T-helper 2 cell (primary cell): ENCODE measurements at places on chromosomes 7 and 10.

DNA sequence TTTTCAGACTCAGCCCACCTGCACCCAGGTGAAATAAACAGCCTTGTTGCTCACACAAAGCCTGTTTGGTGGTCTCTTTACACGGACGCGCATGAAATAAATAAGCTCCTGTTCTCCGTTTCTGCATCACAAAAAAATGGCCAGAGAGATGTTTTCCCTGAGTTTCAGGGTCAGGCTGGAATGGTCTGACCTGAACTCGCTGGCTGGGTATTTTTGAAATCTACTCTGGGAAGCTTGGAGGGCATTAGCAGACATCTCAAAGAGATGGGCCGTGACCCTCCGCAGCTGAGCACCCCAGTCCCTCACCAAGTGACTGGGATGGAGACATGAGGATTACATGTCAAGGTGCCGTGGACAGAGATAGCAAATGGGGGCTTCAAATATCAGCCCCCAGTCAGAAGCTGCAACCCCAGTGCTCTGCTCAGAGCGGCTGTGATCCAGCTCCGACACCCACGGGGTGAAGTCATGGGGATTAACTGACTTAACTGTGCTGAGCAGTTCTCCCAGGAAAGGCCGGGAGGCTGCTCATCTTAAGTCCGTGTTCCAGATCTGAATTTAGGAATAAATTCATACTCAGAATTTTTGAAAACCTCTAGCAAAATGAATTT is 22.3 kb downstream of the CALML5 start:
- no peak for DNase-seq

- no peak for DNase-seq
These were observed 5.3 kb downstream of the FRMD4A start for GRCh38 chr10:14325325-14325955.

GRCh38 chr7:107274506-107274905 is 105.7 kb downstream of the HBP1 start:
- no peak for DNase-seq

- peak; percentile 51 for DNase-seq
These were observed 85.4 kb downstream of the AKR1D1 start for GRCh38 chr7:138161600-138162081.

- DNase-seq = no peak
These were observed 38.2 kb downstream of the SEMA3E start for GRCh38 chr7:83610649-83611304.

DNA sequence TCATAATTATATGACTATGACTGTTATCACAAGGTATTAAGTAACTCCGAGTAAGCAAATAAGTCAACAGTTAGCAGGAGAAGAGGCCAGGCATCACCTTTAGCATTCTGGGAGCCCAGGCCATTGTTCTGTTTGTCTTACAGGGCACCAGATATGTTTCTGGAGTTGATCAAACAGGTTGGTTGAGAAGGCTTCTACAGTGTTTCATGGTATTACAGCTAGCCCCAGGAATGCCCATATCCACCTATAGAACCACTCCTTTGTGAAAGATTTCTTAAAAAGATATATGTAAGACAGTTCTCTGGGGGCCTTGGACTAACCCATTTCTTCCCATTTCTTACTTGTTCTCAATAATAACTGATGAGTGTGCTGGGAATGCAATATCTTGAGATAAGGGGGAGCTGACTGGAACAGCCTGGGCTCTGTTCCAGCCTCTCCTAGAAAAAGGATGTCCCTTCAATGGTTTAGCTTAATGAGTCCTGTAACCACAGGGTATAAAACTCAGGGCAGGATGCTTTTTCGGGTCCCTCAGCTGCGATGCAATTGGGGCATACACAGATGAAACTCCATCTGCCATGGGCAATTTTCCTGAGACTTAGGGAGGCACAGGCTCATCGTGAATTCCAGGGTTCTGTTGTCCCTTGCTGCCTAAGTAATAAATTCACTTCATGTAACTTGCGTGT is 286.4 kb downstream of the BAMBI start:
- no peak for DNase-seq

DNA sequence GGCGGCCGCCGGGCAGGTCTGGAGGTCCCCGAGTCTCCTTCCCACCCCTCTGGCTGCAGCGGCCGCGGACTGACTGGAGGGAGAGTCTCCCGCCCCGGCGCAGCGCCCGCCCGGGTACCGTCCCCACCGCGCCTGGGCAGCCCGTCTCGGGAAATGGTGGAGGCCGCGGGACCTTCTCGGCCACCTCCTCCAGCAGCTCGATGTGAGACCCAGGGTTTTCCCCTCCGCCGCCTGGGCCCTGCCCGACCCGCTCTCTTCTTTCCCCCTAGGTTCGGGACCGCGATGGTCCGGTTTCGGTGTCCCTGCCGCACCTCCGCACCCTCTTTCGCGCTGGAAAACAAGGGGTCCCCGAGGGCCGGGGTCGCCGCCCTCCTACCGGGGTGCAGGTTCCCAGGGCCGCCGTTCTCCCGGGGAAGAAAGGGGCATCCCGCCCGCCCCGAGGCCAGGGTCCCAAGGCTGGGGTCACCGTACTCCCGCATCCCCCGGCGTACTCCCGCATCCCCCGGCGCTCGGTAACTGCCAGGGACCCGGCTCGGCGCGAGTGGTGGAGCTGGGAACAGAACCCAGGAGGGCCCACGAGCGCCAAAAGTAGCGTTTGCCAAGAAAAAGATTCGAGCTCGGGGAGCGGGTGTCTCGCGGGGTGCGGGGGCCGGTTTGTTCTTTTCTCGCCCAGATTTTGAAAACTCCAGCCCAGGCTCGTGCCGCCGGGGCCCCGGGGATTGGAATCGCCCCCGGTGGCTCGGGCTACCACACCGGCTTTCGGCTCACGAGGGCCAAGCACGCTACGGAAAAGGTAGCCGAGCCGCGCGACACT is 3.4 kb downstream of the TNRC18 start:
- no peak for DNase-seq

DNA sequence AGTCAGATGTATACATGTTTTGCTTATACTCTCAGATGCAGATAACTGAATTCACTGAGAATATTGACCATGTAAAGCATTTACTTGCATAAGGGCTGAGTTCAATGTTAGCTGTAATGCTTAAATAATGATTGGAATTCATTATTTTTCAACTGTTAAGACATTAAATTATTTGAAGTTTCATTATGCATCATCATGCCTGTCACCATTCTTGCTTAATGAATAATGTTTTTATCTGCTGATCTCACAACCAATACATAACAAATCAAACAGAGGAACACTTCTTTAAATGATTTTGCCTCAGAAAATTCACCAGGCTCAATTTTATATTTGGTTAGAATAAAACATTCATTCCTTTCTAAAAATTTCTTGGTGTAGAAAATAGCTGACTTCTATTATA is 233.4 kb downstream of the GPR37 start:
- no peak for DNase-seq

GRCh38 chr7:10469476-10469875 is 504.2 kb upstream of the PHF14 start:
- no peak for DNase-seq

GRCh38 chr7:100444311-100445278 is 8.3 kb upstream of the PPP1R35 start:
- DNase-seq = no peak

GRCh38 chr10:127926455-127926854 is 19.6 kb downstream of the PTPRE start:
- DNase-seq = no peak

GRCh38 chr7:47361746-47362215 is 220.1 kb downstream of the TNS3 start:
- no peak for DNase-seq

GRCh38 chr7:140685407-140686087 is 11.0 kb upstream of the NDUFB2 start:
- DNase-seq = no peak

GRCh38 chr7:34844406-34844805 is 186.4 kb downstream of the NPSR1 start:
- no peak for DNase-seq

GRCh38 chr10:107081644-107082043 is 82.9 kb downstream of the SORCS1 start:
- no peak for DNase-seq

DNA sequence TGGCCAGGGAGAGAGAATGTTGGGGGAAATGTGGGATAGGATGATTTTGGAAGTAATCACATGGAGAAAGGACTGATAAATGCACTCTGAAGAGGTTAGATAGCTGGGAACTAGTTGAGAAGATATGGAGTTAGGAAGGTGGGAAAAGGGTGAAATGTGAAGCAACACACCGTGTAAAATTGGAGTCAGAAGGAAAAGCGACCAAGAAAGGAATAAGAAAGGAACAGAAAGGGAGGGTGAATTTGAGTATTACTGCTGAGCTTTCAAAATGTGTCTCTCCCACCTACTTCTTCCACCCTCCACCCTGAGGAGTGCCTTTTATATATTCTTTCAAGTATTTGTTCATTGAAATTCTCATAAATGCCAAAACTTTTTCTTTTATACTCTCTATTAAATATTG is 171.8 kb downstream of the BMPER start:
- DNase-seq = no peak

GRCh38 chr7:110568388-110568787 is 522.5 kb upstream of the LRRN3 start:
- no peak for DNase-seq

DNA sequence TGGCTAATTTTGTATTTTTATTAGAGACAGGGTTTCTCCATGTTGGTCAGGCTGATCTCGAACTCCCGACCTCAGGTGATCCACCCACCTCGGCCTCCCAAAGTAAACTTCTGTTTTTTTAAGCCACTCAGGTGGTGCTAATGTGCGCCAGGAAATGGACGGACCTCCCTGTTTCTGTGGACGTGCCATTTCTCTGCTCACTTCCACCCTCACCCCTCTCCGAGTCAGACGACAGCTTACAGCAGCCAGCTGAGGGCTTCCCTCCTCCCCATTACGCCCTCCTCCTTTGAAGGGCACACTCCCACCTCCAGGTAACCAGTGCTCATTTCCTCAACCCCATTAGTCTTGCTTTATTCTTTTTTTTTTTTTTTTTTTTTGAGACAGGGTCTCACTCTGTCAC is 41.7 kb upstream of the EZH2 start:
- DNase-seq = no peak

GRCh38 chr7:65390588-65390987 is 16.9 kb downstream of the ZNF92 start:
- no peak for DNase-seq

GRCh38 chr7:16397501-16398145 is 23.7 kb downstream of the CRPPA start:
- no peak for DNase-seq

DNA sequence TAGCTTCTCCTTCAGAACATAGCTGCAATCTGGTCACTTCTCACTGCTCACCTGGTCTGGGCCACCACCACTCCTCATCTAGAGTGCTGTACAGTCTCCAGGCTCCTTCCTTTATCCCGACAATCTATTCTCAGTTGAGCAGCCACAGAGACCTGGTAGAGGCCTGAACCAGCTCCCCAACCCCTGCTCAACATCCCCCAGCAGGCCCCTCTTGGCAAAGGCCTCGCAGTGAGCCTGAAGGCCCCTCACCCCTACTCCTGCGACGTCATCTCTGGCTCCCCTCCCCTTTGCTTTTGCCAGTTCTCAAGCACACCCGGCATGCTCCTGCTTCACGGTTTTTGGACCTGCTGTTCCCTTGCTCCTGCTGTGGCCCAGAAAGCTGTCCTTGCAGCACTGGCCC is 113.9 kb downstream of the ARHGAP22 start:
- DNase-seq = no peak

GRCh38 chr7:19051767-19052375 is 65.6 kb downstream of the TWIST1 start:
- DNase-seq = no peak

GRCh38 chr10:49356181-49356580 is 39.7 kb downstream of the DRGX start:
- no peak for DNase-seq

DNA sequence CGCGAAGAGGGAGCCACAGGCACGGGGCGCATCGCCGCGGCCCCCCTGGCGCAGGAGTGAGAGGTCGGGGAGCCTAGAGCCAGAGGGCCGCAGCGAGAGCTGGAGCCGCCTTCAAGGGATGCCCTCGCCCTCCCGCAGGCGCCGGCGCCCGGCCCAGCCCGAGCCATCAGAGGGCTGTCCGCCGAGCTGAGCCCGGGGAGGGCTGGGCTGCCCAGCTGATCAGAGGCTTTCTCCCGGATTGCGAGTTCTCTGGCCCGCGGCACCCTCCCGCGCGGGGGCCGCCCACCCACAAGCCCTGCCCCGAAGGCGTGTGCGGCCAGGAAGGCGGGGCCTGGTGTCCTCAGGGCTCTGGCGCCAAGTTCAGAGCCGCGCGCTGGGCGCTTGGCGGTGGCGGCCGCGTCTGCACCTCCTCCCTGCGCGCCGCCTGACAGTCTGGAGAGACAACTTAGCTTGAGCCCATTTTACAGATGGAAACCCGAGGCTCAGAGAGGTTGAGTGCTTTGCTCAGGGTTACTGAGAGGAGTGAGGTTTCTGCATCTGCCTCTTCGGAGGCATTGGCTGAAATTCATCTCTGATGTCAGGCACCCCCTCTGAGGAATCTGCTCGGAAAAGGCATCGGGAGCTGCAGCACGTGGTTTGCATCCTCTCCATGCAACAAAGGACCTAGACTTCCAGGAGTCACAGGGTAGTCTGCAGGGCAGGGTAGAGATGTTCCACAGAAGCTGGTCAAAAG is 3.8 kb upstream of the ANTXRL start:
- peak; percentile 72 for DNase-seq

GRCh38 chr7:44375236-44375699 is 49.9 kb upstream of the CAMK2B start:
- DNase-seq = no peak

DNA sequence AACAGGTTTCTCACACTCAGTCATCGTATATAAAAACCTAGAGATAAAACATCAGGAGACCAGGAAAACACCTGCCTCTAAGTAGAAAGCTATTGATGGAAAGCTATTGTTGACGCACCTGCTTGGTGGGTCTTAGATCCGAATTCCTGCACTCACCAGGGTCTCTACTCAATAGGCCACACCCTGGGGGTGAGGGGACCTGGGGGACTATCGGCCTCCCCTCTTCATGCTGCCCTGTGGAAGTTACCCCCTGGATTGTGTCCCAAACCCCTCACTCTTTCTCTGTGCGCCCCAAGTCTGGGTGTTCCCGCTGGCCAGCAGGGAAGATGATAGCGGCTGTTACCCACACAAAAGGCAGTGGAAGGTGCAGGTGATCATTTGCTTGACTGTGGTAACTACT is 313.0 kb downstream of the WDR37 start:
- no peak for DNase-seq

DNA sequence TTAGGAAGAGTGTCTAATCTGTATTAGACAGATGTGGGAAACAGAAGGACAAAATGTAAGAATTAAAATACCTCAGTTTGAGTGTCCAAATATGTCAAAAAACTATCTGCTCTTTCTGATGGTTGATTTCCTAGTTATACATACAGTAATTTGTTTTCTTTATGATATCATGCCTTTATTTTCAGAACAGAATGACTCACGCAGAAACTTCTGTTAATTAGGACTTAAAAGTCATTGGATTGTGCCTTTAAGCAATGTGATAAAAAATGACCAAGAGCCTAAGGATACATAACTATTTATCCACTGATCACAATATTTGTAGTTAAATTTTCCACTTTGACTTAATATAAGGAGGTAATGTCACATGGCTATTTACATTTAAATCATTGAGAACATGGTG is 206.7 kb upstream of the PTPRZ1 start:
- DNase-seq = no peak

DNA sequence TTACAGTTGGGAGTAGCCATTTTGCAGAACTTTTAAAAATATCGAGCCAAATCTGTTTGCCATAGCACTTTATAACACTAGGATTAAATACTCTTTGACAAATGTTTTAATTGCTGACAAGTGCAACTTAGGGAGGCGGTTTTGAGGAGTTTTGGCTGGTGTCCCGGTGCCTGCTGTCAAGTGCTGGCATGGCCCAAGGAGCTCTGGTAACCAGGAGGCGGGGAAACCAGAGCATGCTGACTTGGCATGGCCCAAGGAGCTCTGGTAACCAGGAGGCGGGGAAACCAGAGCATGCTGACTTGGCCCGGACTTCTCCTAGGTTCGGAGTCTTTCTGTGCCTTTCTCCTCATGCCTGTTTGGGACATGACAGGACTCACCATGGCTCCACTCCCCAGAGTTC is 30.8 kb upstream of the ZNF32 start:
- no peak for DNase-seq
